ENCODE measurements at places on chromosomes 4 and X.
A peak's percentile ranks its signal among the peaks of the same experiment; 100 is the strongest.

DNA sequence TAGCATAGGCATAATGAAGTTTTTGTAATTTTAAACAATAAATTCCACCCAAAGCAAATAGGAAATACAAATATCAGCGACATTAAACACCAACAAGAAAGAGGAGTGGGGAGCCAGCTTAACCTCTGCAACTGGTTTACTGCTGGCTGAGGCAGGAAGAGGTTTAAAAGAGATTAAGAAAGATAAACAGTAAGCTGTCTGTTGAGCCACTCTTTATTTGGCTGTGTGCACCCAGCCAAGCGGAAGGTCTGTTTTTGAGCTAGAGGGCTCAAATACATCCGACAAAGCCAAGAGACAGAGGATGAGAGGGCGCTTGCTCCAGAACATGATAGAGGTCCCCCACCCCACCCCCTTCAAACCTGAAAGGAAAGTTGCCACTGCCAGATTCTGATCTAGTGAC, 191.4 kb downstream of the MGST2 start:
- DNase-seq, result no peak

- no peak for DNase-seq
Measured at GRCh38 chr4:147407261-147408045, 73.4 kb upstream of the EDNRA start.

DNA sequence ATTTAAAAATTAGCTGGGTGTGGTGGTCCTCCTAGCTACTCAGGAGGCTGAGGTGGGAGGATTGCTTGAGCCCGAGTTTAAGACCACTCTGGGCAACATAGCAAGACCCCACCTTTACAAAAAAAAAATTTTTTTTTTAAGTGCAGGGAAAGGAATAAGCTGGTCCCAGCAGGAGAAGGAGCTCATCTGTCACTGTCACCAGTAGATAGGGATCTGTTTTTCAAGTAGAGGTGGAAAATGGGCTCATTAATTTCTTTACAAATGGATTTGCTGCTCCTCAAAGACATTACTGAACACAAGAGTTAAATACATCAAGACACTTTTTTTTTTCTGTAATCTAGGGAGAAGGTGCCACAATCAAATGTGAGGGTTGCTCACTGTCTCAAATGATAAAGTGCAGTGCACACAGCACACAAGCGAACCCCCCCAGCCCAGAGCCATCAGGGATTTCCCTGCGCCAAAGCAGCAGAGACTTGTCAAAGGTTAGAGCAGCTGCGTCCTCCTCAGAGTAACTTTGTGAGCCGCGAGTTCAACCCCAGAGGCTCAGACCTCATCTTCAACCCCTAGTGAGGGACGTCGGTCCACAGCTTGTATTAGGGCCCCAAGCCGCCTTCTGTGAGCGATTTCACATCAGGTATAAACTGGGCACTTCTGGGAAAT, 14.3 kb upstream of the MTNR1A start:
- DNase-seq, result no peak

DNA sequence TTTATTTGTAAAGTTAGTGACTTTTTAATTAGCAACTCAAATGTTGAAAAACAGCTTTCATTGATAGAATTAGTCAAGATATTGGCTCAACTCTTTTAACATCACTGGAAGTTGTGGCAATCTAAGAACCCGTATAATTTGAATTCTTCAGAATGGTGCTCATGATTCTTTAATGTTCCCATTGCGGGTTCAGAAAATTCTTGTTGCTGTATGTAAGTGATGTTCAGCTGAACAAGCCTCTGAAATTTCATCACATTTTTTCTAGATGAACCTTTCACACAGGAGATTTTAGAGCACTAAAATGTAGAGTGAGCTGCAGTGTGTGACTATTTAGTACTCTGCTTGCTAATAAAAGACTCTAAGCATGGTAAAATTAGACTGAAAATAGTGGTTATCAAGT, 1317.7 kb downstream of the FSTL5 start:
- DNase-seq, result no peak

DNA sequence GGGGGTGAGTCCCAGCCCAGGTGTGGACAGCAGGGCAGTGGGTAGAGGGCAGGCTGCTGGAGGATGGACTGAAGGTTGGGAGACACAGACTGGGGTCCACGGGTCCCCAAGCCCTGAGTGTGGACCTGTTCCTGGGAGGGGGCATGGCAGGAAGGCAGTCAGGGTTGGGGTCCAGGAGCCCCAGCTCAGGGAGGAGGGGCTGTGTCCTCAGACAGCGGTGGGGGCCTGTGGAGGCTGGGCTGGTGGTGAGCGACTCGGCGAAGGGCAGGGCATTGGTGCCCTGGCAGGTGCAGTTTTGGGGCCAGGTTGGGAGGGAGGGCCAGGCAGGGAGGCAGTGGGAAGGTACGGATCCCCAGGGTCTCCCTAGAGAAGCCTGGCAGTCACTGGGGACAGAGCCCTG, 34.0 kb downstream of the DOK7 start:
- DNase-seq, result no peak

- no peak for DNase-seq
Measured at GRCh38 chr4:7770224-7771050, 169.2 kb downstream of the AFAP1 start.

DNA sequence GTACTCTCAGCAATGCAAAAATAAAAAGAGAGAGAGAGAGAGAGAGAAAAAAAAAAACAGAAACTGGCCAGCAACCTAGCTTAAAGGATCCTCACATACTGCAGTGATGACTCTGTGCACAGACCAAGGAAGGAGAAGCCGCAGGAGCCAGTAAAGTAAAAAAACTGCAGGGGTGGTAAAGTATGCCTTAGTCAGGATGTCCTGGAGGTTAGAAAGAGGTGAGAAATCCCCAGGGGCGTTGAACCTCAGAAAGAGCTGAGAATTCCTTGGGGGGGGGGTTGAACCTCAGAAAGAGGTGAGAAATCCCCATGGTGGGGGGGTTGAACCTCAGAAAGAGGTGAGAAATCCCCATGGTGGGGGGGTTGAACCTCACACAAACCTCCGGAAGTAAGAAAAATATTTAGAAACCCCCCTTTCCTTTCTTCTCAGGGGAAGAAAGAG, 48.0 kb downstream of the MAGEA9 start:
- DNase-seq, result peak; percentile 68

GRCh38 chr4:1172228-1172851, at the start of gene SPON2:
TSS of gene SPON2 (minus strand) at chr4:1172583.
- DNase-seq, result no peak

DNA sequence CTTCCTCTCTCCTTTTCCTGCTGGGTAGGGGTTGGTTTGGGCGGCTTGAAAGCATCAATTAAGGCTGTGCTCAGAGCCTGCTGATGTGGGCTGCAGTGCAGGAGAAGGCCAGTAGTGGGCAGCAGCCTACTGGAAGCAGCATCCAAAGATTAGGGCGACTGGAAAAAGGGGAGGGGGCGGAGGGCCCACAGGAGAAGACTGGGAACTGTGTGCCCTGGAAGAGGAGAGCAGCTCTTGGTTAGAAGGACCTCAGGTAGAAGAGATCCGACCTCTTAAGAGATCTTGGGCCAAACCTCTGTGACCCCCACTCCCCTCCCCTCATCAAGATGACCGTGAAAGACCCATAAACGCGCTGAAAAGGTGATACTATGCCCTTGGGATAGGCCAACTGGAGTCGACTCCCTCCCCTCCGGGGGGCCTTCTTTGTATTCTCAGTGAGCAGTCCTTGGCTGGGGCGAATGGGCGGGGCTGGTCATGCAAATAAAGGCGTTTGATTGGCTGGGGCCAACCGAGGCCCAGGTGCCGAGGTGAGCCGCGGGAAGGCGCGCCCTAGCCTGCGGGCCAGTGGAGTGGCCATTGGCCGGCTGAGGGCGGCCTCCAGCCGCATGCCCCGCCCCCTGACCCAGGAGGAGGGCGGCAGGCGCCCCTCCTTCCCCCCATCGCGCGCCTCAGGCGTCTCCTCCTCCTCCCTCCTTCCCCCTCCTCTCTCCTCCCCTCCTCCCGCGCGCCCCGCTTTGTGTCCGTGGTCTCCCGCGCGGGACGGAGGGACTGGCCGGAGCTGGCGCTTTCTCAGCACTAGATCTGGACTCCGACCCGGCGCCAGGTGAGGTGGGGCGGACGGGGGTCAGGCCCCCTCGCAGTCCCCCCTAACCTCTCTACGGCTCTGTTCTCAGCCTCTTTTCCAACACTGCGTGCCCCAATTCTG, 10.1 kb downstream of the DLG3 start:
- DNase-seq, result no peak

- DNase-seq, result no peak
Measured at GRCh38 chr4:55336138-55337034, 9.7 kb upstream of the SRD5A3 start.

GRCh38 chr4:85724791-85725563, 250.0 kb downstream of the ARHGAP24 start:
- no peak for DNase-seq

DNA sequence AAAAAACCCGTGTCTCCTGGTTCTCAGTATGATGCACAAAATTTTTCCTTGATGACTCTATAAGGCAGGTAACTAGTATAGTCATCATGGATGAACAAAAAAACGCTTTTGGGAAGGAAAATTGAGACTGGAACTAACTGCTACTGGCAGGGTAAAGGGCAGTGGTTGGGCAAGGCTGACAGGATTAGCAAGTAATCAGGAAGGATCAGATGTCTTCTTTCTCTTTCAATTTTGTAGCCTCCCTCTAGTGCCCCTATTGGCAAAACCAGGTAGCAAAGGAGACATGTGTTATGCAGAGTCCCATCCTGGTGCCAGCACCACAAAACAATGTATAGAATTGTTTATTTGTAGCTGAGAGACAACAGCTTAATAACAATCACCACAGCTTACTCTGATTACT, 12.8 kb upstream of the SLITRK4 start:
- DNase-seq, result no peak

GRCh38 chrX:57821703-57822387, 88.4 kb downstream of the ZXDA start:
- DNase-seq, result peak; percentile 0

DNA sequence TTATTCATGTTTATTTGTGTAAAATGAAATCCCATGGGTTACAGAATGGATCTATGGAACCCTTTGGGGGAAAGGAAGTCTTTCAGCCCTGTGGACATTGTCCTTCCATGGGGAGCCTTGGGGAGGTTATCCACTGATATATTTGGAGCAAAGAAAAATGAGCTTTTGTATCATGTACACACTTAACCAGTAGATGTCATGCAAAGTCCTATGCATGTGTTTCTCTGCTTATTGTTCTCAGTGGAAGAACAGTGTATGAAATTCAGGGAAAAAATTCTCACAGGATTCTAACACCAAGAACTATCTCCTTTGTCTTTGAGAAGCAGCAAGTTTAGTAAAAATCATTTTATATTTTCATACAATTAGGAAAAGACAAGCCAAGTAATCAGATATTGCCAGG, 105.3 kb downstream of the DTHD1 start:
- DNase-seq, result no peak

- no peak for DNase-seq
Measured at GRCh38 chrX:152843852-152844251, 13.0 kb downstream of the NSDHL start.

- no peak for DNase-seq
Measured at GRCh38 chr4:35347276-35347675, 897.0 kb downstream of the ARAP2 start.

DNA sequence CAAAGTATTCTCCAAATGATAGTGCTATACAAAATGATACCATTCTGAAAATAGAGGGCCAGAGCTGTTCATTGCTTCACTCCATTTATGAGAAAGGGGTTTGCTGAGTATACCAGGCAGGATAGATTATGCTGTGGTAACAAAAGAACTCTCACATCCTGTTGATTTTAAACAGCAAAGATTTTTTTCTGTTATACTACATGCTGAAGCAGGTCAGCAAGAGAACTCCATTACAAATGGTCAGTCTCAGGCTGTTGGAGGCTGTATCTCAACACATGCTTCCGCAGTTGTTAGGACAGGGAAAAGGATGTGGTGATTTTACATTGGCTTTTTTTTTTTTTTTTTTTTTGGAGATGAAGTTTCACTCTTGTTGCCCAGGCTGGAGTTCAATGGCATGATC, 13.7 kb upstream of the KLHL5 start:
- no peak for DNase-seq
